Astrocyte (in vitro differentiated cells and primary cell): ENCODE measurements at places on chromosomes 3 and 15.

DNA sequence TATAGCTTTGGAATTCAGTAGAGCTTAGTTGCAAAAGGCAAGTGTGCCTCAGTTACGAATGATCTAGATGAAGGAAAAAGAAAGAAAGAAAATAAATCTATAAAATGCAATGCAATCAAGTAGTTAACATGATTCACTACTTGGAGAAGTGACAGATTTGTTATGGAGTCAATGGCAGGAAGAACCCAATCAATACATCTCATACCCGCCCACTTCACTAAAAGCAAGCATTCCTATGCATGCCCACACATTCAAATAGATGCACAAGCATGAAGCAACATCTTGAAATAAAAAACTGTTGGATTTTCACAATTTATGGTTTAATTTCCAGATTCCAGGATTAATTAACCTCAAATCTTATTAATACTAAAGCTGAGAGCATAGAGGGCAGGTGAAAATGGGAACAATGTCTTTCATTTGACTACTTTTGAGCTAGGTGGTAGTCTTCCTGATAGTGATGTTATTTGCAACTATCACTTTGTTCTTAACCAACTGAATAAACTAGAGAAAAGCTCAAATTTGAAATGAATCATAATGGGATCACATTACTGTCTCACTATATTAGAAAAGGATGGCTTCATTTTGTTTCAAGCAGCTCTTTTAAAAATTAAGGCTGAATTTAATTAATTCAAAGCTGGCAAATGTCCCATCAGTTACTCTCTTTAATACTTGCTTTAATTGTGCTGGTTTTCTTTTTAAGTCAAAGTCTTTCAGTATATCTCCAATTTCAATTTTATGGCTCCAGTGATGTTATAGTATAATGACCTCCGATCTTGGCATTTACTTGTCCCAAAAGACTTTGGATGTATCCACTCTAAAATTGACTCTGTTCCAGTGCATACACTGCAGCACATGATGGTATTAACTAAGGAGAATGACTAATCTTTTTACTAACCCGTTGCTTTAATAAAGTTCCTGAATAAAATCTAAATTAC, 46.7 kb upstream of the CCDC50 start:
- peak; percentile 2 for DNase-seq

DNA sequence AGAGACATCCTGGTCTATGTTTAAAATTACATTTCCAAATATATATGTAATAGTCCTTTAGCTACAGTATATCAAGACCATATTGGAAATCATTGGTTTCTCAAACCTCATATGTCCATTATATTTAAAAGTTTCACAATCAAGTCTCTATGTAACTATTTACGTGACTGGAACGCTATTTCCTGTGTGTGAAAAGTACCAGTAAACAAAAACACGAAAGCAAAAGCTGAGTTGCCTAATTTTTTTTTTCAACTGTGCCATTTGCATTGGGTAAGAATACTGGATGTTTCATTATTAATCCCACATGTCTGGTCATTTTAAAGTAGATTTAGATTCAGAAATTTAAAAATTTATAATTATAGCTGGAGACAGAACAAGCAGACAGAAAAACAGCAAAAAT, 381.4 kb downstream of the TBC1D5 start:
- no peak for DNase-seq

DNA sequence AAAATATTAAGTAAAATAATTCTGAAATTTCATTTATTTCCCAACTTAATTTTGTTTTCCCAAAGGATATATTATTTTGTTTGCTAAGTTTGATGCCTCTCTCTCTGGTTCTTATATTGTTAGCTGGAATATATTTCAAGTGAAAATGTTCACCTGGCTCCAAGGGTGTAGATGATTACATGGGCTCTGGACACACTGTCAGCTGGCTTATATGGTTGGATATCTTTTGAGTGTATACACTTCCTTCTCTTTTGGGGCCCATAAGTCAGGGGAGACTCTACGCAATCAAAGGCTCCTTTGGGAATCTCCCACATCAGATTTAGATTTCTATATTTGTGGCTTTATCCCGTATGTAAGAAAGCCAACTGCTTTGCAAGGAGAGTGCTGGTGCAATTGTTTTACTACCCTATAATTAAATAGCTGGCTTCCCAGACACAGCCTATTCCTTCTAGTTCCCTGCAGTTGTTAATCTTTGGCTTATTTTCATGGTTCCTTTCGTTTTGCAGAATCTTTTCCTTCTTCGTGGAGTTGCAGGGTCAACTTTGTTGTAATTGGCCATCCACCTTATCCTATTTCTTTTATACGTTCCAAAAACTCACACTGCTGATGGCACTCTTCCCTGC, 225.7 kb downstream of the DPH6 start:
- DNase-seq, result no peak

- DNase-seq, result peak; percentile 70
Measured at GRCh38 chr3:45104715-45105711, 41.2 kb downstream of the CDCP1 start.

GRCh38 chr15:33654860-33655259, 313.4 kb upstream of the CHRM5 start:
- no peak for DNase-seq

GRCh38 chr3:172675441-172676193, 35.2 kb downstream of the NCEH1 start:
- DNase-seq, result peak; percentile 30

DNA sequence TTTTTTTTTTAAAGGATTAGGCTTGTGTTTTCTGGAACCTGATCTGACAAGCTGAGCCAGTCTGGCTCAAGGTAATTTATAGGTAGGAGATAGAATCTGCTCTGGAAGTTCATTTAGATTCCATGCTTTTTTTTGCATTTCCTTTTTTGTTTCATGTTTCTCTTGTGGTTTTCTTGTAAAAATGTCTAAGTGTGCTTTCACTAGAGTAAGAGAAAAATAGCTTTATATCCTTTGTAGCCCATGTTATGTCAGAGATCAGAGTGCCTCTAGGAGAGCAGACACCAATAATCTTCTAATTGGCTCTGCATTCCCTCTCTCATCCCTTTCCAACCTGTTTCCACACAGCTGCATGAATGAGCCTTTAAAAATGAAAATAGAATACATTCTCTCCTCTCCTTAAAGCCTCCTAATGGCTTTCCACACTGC, 389.8 kb upstream of the KCNMB2 start:
- DNase-seq, result peak; percentile 10

- no peak for DNase-seq
Measured at GRCh38 chr15:57832183-57832582, 125.7 kb downstream of the POLR2M start.

DNA sequence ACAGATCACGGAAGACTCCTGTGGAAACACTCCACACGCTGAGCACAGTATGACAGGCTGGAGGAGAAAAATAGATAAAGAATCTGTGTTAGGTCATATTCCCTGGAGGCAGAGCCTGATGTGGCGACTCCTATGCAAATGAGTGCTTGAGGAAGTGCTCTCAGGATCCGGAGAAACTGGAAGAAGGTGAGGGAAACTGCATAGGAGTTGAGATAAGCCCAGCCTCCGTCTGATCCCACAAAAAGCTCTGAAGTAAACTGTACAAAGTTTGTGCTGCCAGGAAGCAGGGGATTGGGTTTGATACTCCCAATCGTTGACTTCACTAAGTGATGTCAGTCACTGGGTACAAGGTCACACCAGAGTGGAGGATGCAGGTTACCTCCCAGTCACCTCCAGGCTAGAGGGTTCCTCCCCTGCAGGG, 33.4 kb downstream of the OSBPL10 start:
- DNase-seq, result no peak

DNA sequence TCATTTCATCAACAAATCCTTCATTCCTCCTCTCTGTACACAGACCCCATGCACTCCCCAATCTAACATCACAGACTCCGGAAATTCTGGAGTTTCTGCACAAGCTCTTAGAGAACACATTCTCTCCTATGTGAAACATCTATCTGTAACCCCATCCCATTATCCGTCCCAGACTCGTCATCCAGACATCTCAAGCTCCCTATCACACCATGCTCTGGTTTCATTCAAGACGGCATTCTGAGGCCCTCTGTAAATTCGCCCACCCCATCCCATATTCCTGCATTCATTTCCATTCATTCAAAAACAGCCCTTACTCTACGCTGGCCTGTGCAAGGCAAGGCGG, 575 bp downstream of the LEO1 start:
- no peak for DNase-seq

GRCh38 chr3:70433091-70433490, 120.7 kb upstream of the MDFIC2 start:
- peak; percentile 22 for DNase-seq

DNA sequence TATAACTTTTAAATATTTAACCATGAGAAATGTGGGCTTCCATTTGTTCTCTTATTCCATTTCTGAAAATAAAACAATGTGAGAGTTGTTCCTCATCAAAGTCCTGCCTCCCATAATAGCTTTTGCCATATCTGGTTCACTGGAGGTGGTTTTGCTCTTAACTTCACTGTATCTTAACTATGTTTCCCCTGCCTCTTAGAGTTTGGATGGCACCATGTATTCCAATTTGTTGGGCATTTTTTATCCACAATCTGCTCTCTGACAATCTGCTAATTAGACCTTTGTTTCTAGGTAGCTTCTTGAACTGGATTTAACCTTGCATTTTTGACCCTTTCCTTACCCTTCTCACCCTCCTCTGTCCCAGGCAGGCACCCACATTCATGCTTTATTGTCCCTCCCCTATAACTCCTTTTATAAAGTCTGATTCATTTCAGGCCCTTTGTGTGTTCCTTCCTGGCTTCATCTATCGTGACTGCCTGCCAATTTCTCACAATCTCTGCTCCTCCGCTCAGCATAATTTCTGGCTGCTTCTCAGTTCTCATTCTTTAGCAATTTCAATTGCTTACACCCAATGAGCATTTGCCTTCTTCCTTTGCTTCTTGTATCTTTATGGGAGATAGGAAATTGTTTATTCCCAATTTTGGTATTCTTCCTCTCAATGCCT, 144.2 kb upstream of the ARHGEF26 start:
- DNase-seq, result peak; percentile 59

GRCh38 chr3:126780666-126781065, 76.6 kb downstream of the CHCHD6 start:
- no peak for DNase-seq

GRCh38 chr3:33430061-33430460, 10.1 kb downstream of the UBP1 start:
- DNase-seq, result no peak

- DNase-seq, result no peak
Measured at GRCh38 chr3:61680617-61681016, 119.2 kb downstream of the PTPRG start.

DNA sequence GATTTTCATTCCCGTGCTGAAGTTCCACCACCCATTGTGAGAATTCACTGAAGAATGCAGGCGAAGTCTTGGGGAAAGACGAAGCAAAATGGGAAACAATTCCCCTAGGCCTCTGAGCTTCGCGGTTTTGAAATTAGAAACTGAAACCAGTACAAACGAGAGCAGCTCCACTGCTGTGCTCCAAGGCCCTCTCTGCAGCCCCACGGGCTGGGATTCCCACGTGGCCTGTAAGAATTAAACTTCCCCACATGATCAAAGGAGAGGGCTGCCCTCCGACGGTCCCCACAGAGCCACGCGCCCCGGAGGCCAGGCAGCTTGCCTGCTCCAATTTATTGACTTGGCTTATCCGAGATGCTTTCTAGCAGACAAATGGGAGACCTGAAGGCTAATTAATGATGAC, 144.0 kb downstream of the GREM1 start:
- peak; percentile 77 for DNase-seq

DNA sequence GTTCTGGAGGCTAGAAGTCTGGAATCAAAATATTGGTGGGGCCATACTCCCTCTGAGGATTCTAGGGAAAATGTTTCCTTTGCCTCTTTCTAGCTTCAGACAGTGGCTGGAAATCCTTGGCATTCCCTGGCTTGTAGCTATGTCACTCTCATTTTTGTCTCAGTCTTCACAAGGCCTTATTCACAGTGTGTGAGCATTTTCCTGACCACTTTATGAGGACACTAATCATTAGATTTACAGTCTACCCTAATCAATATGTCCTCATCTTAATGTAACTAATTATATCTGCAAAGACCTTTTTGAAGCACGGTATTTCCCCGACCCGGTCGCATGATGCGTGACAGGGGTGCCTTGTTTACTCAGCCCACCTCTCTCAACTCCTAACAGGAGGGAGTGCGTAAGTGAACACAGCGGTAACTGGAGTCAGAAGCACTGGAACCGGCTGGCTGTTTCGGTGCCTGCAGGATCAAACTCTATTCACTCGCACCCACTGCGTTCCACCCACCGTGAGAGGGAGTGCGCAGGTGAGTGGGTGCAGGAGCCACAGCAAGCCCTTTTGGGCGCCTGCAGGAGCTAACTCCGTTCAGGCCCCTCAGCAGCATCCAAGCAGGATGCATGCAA, 155.0 kb downstream of the EPHA3 start:
- DNase-seq, result no peak

GRCh38 chr3:167102071-167102470, 278.0 kb downstream of the ZBBX start:
- DNase-seq, result no peak

DNA sequence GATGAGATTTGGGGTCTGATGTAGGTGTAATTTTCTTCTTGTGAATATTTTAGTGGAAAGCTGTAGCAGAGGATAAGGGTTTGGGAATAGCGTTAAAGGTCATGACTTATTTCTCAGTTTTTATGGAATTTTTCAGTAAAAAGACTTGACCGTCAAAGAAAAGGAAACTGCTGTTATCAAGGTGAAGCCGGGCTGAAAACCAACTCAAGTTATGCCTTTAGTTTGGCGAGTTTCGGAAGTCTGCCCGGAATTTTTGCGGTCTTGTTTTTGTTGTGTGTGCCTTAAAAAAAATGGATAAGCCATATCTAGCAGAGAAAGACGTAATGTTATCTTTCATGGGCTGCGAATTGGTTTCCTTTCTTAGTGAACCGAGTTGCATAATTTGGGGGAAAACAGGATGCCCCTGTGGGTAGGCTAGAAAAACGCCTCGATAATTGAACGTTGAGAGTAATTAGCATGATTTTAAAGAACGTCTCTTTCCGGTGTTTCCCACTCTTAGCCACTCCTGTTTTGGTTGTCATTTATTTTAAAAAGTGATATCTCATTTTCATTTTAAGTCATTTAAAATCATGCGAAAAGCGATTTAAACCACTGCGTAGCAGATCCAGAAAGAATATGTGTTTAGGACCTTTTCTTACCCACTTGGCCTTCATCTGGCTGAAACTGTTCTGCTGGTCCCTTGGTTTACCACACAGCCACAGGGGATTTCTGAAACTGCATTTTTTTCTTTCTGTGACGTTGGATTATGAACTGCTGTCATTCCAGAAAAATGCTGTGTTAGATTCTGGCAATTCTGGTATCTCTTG, 1.1 kb downstream of the NFKBIZ start:
- DNase-seq, result peak; percentile 71

GRCh38 chr3:155512175-155512866, 218.8 kb upstream of the STRIT1 start:
- no peak for DNase-seq

DNA sequence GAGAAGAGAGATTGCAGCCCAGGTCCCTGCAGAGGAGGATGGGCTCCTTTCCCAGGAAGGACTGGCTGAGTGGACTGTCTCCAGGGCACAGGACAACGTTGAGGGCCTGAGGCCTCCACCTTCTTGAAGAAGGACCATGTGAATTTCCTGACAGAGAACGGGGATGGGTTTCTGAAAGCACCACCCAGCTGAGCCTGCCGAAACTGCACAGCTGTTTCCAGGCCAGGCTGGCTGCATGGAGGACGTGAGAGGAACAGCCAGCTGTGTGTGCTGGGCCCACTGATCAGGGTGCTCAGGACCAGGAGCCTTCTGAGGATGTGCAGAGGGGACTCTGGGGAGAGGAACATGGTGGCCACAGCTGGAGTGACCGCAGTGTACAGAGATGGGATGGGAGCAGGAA, 39.2 kb downstream of the HMCES start:
- DNase-seq, result no peak

GRCh38 chr15:63440756-63441155, 59.1 kb upstream of the CA12 start:
- no peak for DNase-seq

- DNase-seq, result peak; percentile 84
Measured at GRCh38 chr15:56672721-56673120, 60.6 kb downstream of the ZNF280D start.
